D721Med (cell line): ENCODE measurements at places on chromosomes 3 and 15.

DNA sequence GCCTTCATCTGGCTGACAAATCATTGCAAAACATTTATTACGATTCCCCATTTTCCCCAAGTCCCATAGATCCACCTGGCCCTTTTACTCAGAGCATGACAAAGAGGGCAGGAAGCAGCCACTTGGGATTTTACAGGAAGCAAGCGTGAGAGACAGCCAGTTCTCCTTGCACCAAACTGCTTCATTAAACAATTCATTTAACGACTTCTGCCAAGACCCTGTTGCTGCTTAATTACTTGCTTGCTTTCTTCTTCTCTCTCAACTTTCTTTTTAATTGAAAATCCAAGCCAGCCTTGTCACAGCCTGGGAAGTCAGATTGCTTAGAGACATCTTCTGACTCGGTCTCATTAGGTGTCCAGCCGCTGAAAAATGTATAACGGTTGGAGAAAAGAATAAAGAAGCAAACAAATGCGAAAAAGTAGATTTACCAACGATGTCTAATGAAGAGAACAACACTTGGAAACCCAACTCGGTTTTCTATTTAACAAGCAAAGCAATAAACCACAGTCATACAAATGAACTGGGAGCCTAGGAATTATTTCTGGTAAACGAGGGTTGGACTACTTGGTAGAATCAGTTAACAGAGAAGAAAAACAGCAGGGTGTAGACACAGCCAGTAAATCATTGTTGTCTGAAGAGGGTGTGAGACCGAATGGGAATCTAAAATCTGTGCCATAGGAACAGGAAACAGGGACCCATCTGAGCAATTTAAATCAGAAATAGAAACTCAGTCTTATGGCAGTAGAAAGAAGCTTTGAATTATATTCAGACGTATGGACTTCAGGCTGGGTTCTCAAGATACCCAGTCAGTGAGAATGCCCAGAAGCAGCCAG lies 298.3 kb downstream of the LRRC3B start:
- no peak for DNase-seq

- no peak for DNase-seq
Observed at GRCh38 chr3:168570404-168571155, 474.9 kb upstream of the GOLIM4 start.

GRCh38 chr15:29822684-29823459 lies 604 bp upstream of the TJP1 start:
- DNase-seq: no peak

DNA sequence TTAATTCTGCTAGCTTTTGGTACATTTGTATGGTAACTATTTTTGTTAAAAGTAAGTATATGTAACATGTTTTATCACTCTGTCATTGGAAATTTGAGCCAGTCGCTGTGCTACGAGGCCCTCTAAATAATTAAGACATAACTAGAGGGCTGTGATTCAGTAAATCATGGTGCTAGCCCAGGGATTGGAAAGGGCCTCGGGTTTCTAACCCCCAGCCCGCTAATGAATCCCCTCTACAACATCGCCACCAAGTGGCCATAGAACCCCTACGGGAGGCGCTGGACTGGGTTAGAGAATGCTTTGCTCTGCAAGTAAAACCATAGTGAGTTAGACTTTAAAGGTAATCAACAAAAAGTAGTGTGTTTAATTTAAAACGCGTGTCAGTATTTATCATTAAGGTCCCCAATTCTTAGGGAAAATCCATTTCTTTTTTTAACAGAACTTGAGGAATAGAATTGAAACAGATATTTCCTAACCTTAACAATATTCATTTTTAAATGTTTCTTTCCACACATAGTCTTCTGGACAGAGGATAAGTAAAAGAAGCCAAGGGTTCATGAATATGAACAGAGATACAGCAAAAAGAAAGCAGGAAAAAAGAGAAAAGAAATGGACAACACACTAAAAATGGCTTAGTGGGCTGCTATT lies 744.7 kb downstream of the EPHA3 start:
- DNase-seq: peak; percentile 15

DNA sequence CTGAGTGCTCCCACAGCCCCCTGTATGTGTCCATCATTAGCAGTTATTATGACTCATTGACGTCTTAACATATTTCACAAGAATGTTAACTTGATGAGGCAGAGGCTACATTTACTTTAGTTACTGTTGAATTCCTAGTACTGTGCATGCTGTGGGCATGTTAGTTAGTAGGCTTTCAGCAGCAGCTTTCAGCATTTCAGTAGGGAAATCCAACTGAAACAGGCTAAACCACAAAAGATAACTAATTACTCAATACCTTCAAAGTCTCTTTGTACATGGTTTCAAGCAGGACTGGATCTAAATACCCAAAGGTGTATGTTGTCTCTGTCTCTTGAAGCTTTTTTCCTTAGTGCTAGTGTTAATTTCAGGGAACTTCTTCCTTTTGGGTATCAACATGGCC lies 229.9 kb upstream of the SUCLG2 start:
- DNase-seq: no peak

DNA sequence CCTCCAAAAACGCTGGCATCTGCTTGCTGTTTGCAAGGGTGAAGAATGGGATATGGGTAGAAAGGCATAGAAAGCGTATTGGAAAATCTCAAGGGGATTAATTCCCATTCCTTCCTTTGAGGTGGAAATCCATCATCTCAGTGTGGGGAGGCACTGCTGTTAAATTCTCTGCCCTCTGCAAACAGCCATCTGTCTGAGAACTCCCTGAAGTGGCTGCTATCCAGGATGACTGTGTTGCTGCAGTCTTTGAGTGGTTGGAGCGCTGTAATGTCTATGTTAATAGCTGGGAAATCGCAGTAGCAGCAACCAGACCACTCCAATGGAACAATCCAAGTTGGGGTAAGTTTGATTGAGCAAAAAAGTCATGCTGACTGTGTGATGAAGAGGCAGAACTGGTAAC lies 625.9 kb downstream of the NLGN1 start:
- DNase-seq: no peak

- DNase-seq: no peak
Observed at GRCh38 chr3:36777424-36778218, 13.3 kb upstream of the DCLK3 start.

GRCh38 chr3:126442856-126443242 lies 32.8 kb downstream of the ZXDC start:
- no peak for DNase-seq

GRCh38 chr3:122563717-122564025 lies 429 bp downstream of the PARP9 start:
- DNase-seq: no peak

GRCh38 chr3:191220908-191221307 lies 21.9 kb downstream of the OSTN start:
- no peak for DNase-seq

DNA sequence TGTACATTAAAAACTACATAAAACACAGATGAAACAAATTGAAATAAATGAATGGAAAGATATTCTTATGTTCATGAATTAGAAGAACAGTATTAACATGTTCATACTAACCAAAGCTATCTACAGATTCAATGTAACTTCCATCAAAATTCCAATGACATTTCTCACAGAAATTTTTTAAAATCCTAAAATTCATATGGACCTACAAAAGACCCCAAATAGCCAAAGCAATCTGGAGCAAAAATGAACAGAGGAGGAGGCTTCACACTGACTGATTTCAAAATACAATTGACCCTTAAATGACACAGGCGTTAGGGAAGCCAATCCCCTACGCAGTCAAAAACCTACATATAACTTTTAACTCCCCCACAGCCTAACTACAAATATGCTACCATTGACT lies 39.4 kb downstream of the KPNA1 start:
- DNase-seq: no peak

DNA sequence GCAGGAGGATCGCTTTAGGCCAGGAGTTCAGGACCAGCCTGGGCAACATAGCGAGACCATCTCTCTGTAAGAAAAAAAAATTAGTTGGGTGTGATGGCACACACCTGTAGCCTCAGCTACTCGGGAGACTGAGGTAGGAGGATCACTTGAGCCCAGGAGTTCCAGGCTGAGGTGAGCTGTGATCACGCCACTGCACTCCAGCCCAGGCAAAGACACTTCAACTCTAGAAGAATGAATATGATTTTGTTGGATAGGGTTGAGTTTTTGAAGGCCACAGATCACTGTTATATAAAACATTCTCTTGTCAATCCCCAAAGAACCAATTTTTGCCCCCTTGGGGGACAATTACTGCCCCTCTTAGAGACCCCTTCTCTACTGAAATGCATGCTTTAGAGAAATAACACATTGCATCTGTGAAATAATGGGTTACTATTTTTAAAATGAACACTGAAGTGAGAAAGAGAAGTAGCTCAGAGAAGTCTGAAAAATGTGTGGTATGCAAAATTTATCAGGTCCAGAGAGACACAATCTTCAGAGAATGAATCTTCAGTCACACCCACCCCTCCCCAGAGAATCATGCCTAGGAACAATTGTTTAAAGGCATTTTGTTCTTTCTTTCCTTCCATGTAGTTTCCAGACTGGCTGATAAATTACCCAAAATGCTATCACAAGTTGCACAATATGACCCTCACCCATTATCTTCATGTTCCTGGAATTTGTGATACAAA lies 42.7 kb downstream of the METTL6 start:
- DNase-seq: no peak

- DNase-seq: no peak
Observed at GRCh38 chr3:13455644-13456043, 24.5 kb upstream of the HDAC11 start.

- DNase-seq: no peak
Observed at GRCh38 chr3:76198086-76198485, 412.7 kb upstream of the ZNF717 start.

GRCh38 chr3:14278799-14279625 lies 100.4 kb downstream of the LSM3 start:
- no peak for DNase-seq

- DNase-seq: no peak
Observed at GRCh38 chr15:66394472-66394871, 7.8 kb downstream of the MAP2K1 start.

- no peak for DNase-seq
Observed at GRCh38 chr3:30924763-30925162, 30.3 kb upstream of the GADL1 start.

GRCh38 chr3:136925425-136926190 lies 32.2 kb upstream of the IL20RB start:
- DNase-seq: no peak

DNA sequence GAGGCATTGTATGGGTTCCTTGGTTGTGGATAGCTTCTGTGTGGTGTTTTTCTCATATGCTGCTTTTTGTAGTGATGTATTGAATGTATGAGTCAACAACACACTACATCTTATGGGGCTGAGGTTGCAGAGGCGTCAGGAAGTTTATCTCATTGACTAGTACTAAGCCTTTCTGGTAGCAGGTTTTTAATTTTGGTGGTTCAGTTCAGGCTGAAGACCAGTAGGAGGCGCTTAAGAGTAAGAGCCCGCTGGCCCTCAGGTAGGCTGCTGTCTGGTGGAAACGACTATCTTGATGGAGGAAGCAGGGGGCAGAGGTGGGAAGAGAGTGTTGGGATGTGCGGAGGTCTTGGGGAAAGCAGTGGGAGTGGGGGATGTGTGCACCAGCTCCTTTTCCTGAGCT lies 62.4 kb downstream of the RTP4 start:
- DNase-seq: no peak

- no peak for DNase-seq
Observed at GRCh38 chr15:62875626-62876021, 166.9 kb upstream of the TPM1 start.

GRCh38 chr3:113695786-113696645 lies at the start of gene USF3:
USF3 (minus strand) TSS chr3:113696642; CDS start chr3:113674878, 21,764 bp downstream.
- peak; percentile 61 for DNase-seq

DNA sequence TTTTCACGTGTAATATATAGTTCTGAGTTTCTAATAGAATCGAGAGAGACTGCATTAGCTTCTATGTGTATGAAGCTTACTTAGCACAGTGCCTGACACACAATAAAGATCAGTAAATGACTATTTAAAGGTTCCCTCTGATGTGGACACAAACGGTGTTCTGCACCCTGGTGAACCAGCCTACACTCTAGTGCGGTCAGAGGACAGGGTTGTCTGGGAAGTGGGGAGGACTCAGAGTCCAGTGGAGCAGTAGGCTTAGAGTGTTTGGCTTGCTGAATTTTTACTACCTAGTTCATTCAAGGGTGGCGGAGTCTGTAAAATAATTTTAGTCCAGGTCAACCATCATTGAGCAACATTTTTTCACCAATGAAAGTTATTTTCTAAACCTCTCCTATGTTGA lies 77.8 kb downstream of the DIPK2A start:
- no peak for DNase-seq

- no peak for DNase-seq
Observed at GRCh38 chr3:11206953-11207352, 52.7 kb downstream of the HRH1 start.

DNA sequence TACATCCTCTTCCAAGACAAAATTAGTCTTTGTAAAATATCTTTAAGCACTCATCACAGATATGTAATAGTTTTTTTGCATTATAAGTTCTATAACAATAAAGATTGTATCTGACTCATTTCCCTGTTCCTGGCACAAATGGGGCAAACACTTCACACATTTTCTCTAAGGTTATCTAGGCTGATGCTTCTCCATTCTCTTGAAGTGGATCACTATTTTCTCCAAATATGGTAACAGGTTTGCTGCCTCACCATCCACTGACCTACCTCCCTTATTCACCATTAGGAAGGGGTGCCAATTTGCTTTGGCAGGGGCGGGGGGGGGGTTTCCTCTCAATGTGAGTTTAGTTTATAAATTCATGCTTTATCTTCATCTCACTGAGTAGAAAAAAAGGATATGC lies 767.7 kb upstream of the LMCD1 start:
- no peak for DNase-seq

- no peak for DNase-seq
Observed at GRCh38 chr15:64224511-64224910, 61.7 kb upstream of the PPIB start.

GRCh38 chr3:40976241-40976640 lies 223.1 kb upstream of the CTNNB1 start:
- no peak for DNase-seq

DNA sequence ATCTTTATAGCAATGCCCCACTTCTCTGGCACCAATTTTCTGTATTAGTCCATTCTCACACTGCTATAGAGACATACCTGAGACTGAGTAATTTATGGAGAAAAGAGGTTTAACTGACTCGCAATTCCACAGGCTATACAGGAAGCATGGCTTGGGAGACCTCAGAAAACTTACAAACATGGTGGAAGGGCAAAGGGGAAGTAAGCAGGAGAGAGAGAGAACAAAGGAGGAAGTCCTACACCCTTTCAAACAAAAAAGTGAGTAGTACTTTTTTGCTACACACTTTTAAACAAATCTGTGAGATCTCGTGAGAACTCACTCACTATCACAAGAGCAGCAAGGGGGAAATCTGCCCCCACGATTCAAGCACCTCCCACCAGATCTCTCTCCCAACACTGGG lies 67.8 kb upstream of the ZBED2 start:
- DNase-seq: no peak

GRCh38 chr15:42065468-42065867 lies 28.9 kb downstream of the PLA2G4D start:
- DNase-seq: no peak

- no peak for DNase-seq
Observed at GRCh38 chr3:110495201-110495927, 576.3 kb upstream of the NECTIN3 start.
